ENCODE measurements at places on chromosomes 16 and 17.
A peak's percentile ranks its signal among the peaks of the same experiment; 100 is the strongest.

GRCh38 chr17:7323731-7324437 is 5.3 kb downstream of the NEURL4 start:
- peak; percentile 64 for DNase-seq

- no peak for DNase-seq
Measured at GRCh38 chr17:44176257-44176656, 5.8 kb downstream of the ASB16 start.

- no peak for DNase-seq
Measured at GRCh38 chr16:398561-399339, 1.8 kb downstream of the NME4 start.

- no peak for DNase-seq
Measured at GRCh38 chr16:50126183-50126582, 26.9 kb upstream of the TENT4B start.

- no peak for DNase-seq
Measured at GRCh38 chr17:57761887-57762286, 16.8 kb upstream of the CCDC182 start.

GRCh38 chr16:31420037-31420436 is 8.1 kb downstream of the COX6A2 start:
- no peak for DNase-seq

DNA sequence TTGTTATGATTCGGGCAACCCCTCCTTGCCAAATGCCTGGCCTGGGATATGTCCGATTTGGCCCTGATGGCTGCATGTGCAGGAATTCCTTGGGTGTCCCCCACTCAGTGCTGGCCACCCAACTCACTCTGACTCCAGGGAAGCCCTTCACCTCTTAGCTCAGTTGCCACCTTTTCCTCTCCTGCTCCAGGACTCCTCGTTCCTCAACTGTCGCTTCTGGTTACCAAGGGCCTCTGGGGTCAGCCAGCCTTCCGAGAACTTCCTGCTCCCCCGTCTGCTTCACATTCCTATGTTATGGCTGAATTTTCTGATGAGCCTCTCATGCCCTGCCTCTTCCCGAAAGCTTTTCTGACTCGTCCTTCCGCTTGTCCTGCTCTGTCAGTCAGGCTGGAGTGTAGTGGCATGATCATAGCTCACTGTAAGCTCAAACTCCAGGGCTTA is 63.5 kb downstream of the SPACA3 start:
- no peak for DNase-seq

- no peak for DNase-seq
Measured at GRCh38 chr17:12180644-12181261, 160.1 kb downstream of the MAP2K4 start.

GRCh38 chr17:5541610-5542202 is 42.6 kb downstream of the NLRP1 start:
- no peak for DNase-seq

DNA sequence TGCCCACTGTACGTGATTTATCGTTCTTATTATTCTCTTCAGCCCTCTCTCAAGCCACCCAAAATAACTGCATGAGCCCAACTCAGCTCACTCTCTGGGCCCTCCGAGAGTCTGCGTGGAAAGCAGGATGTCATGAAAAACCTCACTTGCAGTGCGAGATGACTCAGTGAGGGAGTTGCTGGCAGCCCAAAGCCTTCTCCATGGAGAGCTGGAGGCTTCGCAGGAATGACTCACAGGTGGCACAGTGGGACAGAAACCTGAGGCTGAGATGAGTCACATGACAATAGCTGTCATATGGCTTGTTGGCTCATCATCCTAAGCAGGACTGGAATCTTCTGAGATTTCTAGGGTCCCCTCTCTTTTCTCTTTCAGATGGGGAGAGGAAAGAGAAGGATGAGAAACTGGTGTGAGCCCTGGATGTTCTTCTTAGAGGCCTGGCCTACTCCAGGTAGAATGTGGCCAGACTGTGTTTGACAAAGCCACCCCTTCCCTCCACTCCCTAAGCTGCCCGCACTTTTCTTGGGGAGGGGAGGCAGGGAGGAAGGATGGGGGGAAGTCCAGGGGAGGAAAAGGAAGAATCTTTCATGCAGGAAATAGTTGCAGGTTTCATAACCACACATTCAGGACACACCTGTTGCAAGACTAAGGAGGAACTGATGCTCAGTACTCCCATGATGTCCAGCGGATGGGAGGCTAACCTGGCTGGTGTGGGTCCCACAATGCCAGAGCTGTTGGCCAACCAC is 160.6 kb upstream of the RPL38 start:
- DNase-seq: no peak

- no peak for DNase-seq
Measured at GRCh38 chr16:78619811-78620210, 520.4 kb downstream of the WWOX start.

DNA sequence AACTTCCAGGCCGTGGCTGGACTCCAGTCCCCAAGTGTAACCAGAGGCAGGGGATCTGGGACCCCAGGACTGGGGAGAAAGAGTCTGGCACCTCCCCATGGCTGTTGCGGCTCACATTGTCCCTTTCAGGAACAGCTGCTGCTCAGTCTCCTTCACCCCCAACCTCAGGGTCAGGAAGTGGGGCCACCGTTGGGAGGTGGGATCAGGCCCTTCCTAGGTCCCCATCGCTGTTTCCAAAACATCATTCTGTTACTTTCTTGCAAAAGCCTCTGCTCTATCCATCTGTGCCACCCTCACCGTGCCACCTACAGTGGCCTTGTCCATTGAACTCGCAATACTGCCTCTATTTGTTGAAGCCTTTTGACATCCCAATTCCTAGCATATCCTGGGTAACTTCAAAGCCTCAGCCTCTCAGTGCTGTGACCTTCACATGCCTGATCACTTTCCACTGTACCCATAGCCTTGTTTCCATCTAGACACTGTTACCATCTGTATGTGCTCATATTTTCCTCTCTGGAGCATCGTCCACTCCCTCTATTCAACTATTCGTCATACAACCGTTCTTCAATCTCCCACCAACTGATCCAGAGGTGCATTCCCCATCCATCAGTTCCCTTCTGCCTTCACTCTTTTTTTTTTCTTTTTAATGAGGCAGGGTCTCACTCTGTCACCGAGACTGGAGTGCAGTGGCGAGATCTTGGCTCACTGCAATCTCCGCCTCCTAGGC is 15.0 kb upstream of the SRCIN1 start:
- no peak for DNase-seq

Measured in activated naive CD4-positive, alpha-beta T cell treated with anti-CD3 and anti-CD28 coated beads, Interleukin-2, amount 50 U/mL, for 16 hours (primary cell).